ENCODE measurements at places on chromosomes 7 and 10.

DNA sequence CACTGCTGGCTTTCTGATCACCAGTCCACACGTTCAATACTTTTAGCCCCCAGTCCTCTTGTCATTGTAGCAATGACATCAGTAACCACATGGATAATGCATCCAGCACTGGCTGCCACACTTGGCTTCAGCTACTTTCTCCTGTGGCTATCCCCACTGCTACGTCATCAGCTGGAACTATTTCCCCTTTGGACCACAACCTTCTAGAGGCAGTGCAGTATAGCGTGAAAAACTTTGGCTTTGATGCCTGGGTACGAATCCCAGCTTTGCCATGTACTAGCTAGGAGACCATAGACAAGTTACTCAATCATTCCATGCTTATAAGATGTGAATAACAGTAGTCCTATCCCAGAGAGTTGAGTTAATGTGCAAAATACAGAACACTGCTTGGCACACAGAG lies 63.2 kb downstream of the CCDC3 start:
- DNase-seq: no peak

- no peak for DNase-seq
Observed at GRCh38 chr7:36999626-37000485, 275.6 kb upstream of the AOAH start.

DNA sequence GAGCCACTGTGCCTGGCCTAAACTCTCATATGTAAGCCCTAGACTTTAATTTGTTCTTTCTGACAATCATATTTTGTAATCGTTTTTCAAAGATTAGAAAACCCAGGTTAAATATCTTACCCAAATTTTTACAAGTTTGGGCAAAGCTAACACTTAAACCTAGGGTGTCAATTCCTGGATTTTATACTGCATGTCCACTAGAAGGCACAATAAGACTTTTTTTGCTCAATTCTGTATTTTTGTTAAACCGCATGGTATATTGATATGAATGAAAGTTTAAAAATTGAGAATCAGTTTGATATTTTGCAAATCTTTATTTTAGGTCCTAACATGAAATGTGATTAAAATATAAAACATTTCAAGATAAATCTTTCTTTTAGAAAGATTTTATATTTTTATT lies 29.3 kb downstream of the DYNC2I1 start:
- DNase-seq: no peak

DNA sequence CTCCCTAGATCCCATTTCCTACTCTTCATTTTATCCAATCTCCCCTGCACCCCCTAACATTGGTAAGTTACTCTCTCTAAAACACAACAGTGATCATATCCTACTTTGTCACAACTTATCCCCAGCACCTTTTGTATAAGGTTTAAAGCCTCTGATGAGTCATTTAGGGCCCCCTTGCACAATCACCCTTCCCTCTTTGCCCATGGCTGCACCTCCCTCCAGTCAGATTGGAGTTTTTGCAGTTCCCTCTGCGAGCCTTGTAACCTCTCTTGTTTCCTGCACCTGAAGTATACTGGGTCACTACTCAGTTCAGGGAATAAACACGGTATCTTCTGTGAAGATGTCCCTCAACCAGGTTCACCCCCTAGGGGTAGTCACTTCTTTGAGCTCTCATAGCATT lies 55.9 kb upstream of the ADRB1 start:
- no peak for DNase-seq

GRCh38 chr7:101595246-101595645 lies 33.9 kb downstream of the MYL10 start:
- DNase-seq: peak; percentile 62

GRCh38 chr10:127563718-127564553 lies 14.8 kb downstream of the NPS start:
- no peak for DNase-seq

DNA sequence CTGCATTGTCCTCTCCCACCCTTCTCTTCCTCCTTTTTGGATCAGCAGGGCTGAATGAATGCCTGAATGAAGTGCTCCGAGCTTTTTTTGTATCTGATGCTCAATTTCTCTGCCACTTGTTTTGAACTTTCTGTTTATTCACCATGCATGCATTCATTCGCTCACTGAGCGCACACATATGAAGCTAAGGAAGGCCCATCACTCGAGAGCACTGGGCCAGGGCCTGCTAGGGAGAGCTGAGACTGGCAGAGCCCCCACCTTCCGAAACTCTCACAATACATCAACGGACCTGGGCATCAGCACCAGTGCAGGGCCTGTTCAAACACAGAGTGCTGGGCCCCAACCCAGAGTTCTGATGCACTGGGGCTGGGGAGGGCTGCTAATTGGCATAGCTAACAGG lies 45.7 kb downstream of the RPS24 start:
- DNase-seq: peak; percentile 45

- no peak for DNase-seq
Observed at GRCh38 chr10:52466464-52466863, 152.4 kb downstream of the DKK1 start.

- DNase-seq: no peak
Observed at GRCh38 chr10:21184984-21185383, 287.9 kb upstream of the NEBL start.

- no peak for DNase-seq
Observed at GRCh38 chr10:35433851-35434426, 97.6 kb downstream of the CCNY start.

DNA sequence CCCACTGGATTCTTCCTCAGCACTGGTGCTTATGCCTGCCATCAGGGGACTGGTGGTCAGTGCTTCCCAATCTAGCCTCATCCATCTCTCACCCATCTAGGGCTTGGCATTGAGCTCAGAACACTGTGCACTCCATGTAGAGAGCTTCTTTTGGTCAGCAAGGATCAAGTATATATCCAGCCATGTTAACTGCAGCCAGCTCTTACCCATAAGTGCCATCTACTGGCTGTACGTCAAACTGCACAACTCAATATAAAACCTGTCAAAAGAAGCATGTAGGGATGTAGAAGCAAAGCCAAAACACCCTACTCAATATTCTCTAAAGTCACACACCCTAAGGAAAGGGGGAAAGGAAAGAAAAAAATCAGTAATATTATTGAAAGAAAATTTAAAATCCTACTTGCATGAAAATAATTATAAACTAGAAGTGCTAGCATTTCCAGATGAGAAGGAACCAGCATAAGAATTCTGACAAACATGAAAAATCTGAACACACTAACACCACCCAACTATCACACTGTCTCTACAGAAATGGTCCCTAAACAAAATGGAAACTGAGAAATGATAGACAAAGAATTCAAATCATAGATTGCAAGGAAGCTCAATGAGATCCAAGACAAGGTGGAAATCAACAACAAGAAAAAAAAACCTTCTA lies 531.1 kb upstream of the STEAP1 start:
- no peak for DNase-seq

DNA sequence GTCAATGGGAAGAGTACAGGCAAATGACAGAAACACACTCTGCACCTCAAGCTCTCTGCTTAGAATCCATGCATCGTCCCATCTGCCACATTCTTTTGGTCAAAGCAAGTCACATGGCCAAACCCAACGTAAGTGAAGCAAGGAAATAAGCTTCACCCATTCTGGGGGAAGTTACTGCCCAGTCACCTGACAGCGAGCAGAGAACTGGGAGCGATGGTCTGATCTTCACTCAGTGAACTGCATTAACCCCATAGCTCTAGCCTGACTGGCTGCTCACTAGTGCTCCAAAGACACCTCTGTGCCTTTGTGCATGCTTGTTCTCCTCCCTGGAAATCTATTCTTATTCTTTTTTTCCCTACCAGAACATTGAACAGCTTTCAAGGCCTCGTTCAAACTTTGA lies 89.9 kb downstream of the APBB1IP start:
- DNase-seq: no peak

GRCh38 chr10:122854648-122855047 lies 9.0 kb upstream of the CUZD1 start:
- no peak for DNase-seq

- DNase-seq: no peak
Observed at GRCh38 chr7:113100121-113100603, 13.5 kb upstream of the GPR85 start.

- no peak for DNase-seq
Observed at GRCh38 chr7:130479716-130480400, 12.0 kb upstream of the MEST start.

- no peak for DNase-seq
Observed at GRCh38 chr10:103154521-103155299, 38.4 kb downstream of the NT5C2 start.

GRCh38 chr7:148850564-148850963 lies 33.5 kb downstream of the EZH2 start:
- DNase-seq: no peak

GRCh38 chr10:5977471-5978229 lies at the start of gene IL15RA:
Gene IL15RA, minus strand, starts transcription at chr10:5977543. Its CDS starts 51 bp downstream, at chr10:5977492.
- DNase-seq: peak; percentile 95

DNA sequence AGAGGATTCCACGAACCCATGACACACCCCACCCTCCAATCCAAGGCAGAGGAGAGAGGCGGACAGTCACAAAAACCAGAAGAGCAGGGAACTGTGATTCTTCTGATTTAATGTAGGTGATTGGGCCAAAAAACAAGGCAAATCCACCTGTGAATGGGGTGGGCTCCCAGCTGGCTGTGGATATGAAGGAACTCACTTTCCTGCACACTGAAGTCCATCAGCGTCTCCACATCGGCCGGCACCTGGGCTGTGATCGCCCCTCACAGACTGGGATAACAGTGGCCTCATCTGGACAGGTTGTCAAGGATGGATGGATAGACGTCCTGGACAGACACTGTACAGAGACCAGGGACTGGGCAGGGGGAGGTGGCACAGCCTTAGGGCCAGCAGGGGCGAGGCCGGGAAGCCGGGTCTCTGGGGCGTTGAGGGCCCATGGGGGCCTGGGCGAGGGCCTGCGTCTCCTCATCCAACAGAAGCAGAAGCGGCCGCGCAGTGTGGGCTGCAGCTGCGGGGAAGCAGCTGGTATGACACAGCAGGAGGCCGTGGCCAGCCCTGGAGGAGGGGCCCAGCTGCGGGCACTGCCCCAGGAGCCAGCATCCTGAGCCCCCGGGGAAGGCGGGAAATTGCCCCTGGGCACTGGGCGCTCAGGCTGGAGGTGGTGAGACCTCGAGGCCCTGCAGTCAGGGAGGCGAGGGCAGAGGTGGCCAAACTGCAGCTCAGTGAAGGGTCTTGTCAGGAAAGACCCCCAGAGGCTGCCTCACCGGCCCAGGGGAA lies 54.2 kb downstream of the DIP2C start:
- no peak for DNase-seq

GRCh38 chr10:119491966-119492757 lies 50.4 kb downstream of the RGS10 start:
- no peak for DNase-seq

GRCh38 chr7:6650521-6651011 lies 13.4 kb downstream of the ZNF316 start:
- no peak for DNase-seq

- no peak for DNase-seq
Observed at GRCh38 chr10:35564341-35564968, 40.7 kb upstream of the GJD4 start.

Data from mesenteric fat pad (tissue), 1 donor.